Stimulated activated CD8-positive, alpha-beta memory T cell treated with anti-CD3 and anti-CD28 coated beads, Interleukin-4, amount 100 ng/mL, for 4 hours (primary cell): ENCODE measurements at places on chromosomes 5 and 9.

GRCh38 chr5:172123269-172123692 is 64.7 kb downstream of the STK10 start:
- DNase-seq, result no peak

DNA sequence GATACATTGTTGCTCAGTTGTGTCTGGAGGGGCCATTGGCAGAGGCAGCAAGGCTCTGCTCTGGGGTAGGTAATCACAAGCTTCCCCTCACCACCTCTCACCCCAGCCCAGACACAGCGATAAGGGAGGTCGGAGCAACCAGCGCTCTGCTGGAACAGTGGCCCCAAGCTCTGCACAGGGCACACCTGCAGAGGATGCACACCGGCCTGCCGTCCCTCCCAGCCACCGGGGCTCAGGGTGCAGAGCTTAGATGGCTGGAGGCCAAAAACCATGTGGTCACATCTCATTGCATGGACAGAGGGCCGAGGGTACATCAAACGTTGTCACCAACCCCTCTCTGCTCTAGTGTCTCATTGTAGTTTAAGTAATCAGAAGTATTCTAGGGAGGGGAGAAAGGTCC is 95.4 kb upstream of the ICE1 start:
- no peak for DNase-seq

DNA sequence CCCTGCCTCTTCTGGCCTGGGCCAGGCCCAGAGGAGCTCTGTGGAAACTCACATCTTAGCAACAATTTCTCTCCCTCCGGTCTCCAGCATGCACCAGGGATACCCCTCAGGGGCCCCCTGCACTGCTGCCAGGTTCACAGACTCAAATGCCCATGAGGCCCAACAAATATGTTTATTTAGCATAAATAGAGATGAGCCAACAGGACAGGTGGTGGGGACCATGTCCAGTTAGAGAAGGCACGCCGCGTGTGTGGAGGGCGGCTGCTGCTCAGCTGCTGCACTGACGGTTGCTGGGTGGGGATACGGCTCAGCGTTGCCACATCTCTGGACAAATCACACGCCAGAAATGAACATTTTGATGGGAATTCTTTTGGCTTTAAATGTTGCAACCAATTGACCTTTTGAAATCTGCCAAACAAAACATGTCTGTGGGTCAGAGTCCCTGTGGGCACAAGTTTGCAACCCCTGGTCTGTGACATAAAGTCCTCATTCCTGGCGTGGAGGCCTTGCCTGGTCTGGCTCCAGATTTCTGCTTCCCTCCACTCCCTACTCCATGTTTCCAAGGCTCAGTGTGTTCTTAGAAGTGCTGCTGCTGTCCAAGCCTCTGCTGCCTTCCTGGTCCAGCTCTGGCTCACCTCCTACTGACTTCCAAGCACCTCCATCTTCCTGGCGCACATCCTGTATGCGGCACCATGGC is 88.9 kb downstream of the AMBP start:
- DNase-seq, result no peak

DNA sequence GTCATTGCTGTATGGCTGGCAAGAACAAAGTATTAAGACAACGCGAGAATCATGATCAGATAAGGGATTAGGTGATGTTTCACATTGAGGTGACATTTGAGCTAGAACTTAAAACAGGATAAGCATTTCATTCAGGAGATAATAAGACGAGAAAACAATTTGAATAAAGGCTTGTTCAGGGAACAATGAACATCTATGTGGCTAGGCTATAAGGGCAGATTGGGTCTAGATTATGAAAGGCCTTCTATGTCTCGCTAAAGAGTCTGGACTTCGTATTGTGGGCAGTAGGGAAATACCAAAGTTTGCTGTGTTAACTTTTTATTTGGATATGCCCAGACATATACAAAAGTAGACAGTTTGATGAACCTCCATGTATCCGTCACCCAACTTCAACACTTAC is 6.9 kb downstream of the MRPL22 start:
- DNase-seq, result no peak

- DNase-seq, result no peak
Measured at GRCh38 chr9:36551910-36552309, 20.8 kb upstream of the MELK start.

DNA sequence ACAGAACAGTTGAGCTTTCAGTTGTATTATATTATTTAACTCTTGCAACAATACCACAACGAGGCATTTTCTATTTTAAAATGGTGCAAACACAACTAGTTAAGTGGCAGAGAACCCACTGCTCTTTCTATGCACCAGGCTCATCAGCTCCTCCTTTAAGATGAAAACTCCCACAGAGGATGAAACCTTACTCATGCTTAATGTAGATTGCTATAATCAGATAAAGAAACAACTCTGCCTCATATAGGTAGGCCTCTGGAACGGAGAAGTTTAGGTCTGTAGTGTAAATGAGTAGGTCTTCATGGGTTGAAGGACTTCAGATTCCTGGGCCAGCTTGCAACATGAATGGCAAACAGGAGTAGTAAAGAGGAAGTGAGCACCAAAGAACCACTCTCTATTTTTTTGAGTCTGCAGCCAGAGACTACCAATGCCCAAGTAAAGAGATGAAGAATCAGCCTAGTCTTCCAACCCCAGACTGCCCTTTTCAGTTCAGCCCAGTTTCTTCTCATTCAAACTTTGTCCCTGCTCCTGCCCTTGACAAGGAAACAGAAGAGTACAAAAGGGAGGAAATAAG is 33.9 kb downstream of the HACD4 start:
- no peak for DNase-seq

- no peak for DNase-seq
Measured at GRCh38 chr9:135135929-135136315, 48.5 kb downstream of the OLFM1 start.

GRCh38 chr5:181047921-181048320 is 7.9 kb downstream of the BTNL9 start:
- DNase-seq, result no peak

DNA sequence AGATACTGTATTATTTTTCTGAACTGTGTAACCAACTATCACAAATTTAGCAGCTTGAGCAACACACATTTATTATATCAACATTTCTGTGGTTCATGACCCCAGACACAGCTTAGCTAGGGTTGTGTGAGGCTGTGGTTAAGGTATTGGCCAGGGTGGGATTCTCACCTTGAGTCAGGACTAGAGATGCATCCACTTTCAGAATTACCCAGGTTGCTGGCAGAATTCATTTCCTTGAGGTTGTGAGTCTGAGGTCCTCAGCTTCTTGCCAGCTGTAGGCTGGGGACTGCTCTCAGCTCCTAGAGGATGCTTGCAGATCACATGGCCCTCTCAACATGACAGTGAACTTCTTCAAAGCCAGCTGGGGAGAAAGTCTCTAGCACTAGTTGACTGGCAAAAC is 122.5 kb upstream of the RASGRF2 start:
- DNase-seq, result no peak

DNA sequence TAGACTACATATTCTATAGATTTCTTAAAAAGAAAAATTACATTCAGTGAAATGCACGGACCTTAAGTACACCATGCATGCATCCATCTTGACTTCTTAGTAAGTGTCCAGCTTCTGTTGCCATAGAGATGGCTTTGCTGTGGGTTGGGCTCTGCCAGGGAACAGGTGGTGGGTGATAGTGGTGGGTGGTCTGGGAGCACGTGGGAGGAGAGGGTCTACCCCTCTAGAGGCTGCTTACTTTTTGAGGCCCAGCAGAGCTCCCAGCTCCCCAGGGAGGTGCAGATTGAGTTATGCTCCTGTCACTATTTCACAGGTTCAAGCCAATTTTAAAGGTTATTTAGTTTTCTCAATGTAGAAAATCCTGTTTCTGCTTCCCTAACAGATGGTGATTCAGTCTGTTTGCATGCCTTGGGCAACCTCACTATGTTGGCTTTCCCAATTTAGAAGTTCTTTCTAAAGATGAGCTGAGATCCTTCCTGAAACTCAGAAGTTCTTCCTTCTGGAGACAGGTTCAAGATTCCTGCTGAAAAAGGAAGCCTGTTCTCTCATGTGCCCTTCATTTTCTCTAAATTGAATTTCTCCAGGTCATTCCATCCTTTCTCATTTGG is 107.4 kb upstream of the LHFPL2 start:
- DNase-seq, result no peak

DNA sequence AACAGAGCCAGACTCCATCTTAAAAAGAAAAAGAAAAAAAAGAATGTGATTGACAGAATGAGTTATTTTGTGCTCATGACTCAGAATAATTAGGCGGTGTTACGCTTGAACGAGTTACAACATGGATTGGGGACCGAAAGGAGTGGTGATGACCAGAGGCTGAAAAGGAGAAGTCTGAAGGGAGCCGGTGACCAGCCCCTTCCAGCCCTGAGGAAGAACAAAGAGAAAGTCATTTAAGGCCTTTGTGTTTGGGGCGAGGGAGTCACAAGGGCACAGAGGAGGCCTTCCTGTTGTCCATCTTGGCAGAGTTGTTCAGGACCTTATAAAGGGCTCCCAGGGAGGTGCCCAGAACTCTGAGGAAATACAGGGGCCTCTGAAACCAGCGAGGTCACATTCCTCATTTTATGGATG is 131.6 kb downstream of the GOLPH3 start:
- DNase-seq, result no peak

- no peak for DNase-seq
Measured at GRCh38 chr5:110865400-110866094, 126.7 kb downstream of the SLC25A46 start.

- no peak for DNase-seq
Measured at GRCh38 chr5:40914835-40915234, 5.5 kb downstream of the C7 start.

GRCh38 chr9:101381833-101382342 is 2.9 kb downstream of the BAAT start:
- DNase-seq, result no peak

DNA sequence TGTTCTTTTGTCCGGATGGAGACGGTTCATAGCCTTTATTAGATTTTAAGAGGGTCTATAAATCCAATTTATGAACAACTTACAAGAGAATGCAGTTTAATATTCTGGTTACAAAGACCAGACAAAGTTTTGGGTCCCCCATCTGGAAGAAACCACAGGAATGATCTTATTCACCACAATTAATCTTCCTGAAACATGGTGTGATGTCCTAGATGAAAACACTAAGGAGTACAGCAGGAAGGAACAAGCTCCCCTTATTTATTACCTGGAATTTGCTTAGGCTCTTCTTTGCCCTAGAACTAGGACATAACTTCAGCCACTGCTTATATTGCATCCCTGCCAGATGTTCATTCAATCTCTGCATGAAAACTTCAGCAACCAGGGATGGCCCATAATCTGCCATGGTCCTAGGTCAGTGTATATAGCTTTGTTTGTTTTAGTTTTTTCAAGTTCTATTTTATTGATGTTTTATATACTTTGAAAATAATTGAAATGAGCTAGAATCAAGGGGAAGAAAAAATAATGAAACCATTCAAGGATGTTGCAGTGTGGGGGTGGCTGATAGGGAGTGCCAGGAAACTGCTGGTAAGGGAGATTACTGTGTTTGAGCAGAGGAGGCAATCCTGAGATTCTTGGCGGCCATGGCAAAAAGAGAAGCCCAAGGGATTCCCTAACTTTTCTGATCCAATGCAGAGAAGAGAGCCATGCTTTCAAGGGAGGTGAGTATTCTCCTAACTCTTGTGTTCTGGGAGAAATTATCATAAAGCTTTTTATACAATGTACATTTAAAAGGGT is 16.8 kb downstream of the TXNDC8 start:
- DNase-seq, result no peak

DNA sequence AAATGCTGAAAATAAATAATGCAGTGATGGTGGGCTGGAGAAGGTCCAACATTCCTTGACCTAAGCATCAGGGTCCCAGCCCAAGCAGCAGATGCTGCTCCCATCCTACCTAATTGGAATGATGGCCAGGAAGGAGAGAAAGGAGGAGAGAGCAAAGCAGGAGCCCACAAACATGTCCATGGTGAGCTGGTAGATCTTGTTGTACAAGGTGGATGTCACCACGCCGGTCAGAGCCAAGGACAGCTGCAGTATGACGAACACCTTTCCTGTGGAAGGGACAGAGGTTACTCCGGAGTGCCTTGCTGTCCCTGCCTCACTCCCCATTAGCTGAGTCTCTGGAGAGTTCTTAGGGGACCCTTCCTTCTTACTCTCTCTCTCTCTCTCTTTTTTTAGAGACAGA is 4.3 kb downstream of the SLC46A2 start:
- DNase-seq, result no peak
